NCI-H1436 (cell line): ENCODE measurements at places on chromosomes 3 and 15.

GRCh38 chr3:123361071-123361470 is 87.8 kb downstream of the ADCY5 start:
- no peak for DNase-seq

- DNase-seq = no peak
Observed at GRCh38 chr3:57681691-57682090, 11.2 kb downstream of the DENND6A start.

DNA sequence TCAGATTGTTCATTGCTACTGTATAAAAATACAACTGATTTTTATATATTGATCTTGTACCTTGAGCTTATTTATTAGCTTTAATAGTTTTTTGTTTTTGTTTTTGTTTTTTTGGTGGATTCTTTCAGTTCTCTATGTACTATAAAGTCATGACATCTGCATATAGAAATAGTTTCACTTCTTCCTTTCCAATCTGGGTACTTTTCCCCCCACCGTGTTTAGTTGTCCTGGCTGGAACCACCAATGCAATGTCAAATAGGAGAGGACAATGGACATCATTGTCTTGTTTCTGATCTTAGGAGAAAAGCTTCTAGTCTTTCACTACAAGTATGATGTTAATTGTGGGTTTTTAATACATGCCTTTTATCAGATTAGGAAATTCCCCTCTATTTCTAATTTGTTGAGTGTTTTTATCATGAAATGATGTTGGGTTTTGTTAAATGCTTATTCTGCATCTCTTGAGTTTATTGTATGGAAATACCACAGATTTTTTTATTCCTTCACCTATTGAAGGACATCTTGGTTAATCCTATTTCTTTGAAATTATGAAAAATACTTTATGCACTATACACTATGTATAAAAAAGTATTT is 2.8 kb upstream of the XCR1 start:
- DNase-seq = no peak

- DNase-seq = peak; percentile 43
Observed at GRCh38 chr15:100372739-100373119, 31.0 kb upstream of the ADAMTS17 start.

DNA sequence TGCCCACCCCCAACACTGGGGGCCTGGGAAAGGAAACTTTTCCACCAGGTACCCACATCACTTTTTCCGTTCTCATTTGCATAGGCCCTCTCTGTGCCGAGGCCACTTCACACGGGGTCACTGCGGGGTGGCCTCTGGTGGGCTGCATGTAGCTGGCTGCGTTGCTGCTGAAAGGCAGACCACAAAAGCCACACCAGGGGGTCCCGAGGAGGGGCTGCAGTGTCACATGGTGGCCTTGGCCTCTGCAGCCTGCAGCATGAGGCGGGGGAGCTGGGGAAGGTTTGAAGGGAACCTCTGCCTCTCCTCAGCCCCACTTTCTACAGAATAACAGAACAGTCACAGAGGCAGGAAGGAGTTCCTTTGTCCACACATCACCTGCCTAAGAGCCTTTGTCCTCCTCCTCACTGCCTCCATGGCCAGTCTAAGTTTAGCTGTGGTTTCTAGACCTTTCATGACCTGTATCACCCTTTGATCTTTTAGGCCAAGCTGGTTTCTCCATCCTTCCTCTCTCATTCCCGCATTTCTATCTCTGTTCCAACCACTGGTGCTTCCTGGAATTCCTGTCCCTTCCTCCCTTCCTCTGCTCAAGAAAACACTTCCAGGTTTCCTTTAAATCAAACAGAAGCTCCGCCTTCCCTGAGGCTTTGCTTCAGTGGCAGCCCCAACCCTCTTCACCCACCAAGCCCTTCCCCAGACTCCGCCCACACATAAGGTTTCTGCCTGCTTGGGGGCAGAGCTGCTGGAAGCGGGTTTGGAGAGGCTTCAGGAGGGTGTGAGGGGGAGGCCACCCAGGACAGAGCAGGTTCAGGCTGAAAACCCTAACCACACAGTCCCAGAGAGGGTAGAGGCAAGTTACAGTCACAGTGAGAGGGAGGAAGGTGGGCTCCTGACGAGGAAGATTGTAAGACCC is 150.7 kb upstream of the TLE3 start:
- peak; percentile 50 for DNase-seq

DNA sequence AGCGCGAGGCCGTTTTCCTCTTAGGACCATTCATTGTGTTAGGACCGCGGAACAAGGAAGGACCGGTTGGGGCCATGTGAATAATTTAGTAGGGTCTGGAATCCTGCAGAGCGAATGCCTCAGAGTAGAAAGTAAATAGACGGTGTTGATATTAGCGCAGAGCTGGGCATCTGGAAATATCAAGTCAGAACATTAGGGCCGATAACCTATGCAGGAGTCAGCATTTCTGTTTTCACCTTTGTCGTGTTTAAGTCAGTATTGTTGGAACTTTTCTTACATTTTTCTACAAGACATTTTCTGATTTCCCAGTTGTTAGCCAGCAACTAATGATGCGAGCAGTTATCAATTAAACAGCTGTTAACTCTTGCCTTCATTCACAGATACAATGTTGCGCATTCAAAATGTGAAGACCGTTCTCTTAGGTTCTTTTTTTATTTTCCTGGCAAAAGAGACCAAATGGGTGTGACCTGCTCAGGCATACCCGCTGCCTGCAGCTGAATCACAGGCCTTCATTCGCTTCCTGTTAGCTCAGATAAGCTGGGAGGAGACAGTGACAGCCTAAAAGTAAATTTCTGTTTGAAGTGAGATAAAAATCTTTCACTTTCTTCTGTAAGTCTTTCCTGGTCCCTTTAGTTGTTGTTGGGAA is 966 bp upstream of the PKM start:
- DNase-seq = peak; percentile 51

- no peak for DNase-seq
Observed at GRCh38 chr15:99326235-99326634, 75.0 kb downstream of the LRRC28 start.

GRCh38 chr3:13016083-13016720 is 57.0 kb downstream of the IQSEC1 start:
- peak; percentile 31 for DNase-seq

- DNase-seq = no peak
Observed at GRCh38 chr3:188539631-188540194, 385.8 kb downstream of the LPP start.

DNA sequence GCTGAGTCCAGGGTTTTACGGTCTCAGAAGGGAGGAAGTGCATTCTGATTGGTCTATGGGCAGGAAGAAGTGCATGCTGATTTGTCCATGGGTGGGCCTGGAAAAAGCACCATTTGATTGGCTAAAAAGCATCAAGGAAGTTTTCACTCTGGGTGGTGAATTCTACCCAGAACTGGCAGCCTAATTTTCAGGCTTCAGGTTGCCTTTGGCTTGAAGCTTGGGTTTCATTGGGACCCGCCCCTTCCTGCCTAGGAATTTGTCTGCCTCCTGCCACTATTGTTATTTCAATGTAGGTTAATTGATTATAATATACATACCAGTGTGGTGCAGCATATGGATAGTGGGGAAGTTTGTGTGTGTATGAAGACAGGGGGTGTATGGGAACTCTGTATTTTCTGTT is 1355.9 kb downstream of the SI start:
- DNase-seq = no peak

DNA sequence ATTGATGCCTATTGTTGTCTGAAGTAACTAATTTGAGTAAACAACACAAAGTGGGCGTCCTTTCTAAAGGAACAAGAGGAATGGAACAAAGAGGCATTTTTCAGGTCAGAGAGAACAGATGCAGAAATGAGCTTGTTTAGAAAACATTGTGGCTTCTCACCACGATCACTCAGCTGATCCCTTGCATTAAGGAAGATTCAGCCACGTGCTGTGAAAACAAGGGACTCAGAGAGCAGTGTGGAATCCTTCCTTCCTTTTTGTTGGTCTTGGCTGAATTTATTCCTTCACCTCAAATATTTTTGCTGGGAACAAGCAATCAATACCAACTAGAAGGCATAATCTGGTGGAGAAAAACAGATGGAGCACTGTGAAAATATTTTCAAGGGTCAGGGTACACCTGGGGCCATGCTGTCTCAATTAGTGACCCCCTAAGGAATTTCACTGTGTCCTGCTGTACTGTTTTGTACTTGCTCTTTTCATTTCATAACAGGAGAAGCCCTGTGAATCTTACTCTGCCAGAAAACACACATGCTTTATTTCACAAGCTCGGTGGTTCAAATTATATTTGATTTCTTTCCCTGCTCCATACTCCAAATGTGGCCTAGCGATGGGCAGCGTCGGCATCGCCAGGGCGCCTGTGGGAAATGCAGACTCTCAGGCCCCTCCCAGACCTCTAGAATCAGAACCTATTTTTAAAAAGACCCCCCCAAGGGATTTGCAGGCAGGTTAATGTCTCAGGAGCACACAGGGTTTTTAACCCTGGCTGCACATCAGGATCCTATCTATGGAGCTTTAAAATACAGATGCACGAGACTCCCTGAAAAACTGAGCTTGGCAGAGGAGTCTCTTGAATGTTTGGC is 11.6 kb upstream of the SLC6A20 start:
- DNase-seq = peak; percentile 35

GRCh38 chr3:901953-902778 is 190.7 kb upstream of the CNTN6 start:
- DNase-seq = no peak

DNA sequence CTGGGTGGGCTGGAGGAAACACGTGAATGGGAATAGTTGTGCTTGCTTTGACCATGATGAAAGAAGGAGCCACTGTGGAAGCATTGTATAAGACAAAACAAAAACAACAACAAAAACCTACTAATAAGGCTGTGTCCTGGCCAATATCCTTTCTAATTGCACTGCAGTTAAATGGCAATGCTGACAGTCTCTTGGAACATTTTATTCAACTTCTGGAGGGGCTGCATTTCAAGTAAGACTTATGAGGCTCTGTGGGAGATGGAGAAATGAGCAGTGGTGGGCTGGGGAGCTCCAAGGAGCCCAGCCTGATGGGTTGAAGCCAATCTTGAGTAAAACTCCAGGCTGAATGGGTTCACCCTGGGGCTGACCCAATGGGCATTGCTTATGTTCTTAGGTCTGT is 99.8 kb upstream of the ROPN1 start:
- no peak for DNase-seq

GRCh38 chr3:141552440-141552991 is 65.7 kb downstream of the RASA2 start:
- no peak for DNase-seq

- no peak for DNase-seq
Observed at GRCh38 chr15:85993116-85993515, 86.6 kb upstream of the AGBL1 start.

GRCh38 chr15:79091204-79091867 is 756 bp upstream of the RASGRF1 start:
- no peak for DNase-seq

DNA sequence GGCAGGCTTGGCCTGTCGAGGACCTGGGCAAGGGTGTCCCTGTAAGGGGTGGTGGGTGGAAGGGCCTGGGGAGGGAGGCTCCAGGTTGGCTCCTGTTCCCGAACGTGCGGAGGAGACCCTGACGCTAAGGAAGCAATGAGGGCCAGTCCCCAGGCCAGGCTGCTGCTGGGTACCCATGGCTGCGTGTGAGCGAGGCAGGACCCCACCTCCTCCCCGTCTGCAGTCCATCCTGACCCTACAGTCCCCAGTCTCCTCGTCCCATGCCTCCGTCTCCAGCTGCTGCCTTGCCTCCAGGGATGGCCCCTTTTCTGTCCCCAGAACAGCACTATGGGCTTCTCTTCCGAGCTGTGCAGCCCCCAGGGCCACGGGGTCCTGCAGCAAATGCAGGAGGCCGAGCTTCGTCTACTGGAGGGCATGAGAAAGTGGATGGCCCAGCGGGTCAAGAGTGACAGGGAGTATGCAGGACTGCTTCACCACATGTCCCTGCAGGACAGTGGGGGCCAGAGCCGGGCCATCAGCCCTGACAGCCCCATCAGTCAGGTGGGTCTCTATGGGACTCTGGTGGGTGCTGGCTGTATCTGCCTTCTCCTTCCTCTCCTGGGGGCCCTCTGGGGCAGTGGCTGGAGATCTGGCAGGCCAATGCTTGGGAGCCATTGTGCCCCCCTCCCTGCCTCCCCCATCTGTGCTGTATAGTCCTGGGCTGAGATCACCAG is 571 bp downstream of the FES start:
- DNase-seq = no peak

DNA sequence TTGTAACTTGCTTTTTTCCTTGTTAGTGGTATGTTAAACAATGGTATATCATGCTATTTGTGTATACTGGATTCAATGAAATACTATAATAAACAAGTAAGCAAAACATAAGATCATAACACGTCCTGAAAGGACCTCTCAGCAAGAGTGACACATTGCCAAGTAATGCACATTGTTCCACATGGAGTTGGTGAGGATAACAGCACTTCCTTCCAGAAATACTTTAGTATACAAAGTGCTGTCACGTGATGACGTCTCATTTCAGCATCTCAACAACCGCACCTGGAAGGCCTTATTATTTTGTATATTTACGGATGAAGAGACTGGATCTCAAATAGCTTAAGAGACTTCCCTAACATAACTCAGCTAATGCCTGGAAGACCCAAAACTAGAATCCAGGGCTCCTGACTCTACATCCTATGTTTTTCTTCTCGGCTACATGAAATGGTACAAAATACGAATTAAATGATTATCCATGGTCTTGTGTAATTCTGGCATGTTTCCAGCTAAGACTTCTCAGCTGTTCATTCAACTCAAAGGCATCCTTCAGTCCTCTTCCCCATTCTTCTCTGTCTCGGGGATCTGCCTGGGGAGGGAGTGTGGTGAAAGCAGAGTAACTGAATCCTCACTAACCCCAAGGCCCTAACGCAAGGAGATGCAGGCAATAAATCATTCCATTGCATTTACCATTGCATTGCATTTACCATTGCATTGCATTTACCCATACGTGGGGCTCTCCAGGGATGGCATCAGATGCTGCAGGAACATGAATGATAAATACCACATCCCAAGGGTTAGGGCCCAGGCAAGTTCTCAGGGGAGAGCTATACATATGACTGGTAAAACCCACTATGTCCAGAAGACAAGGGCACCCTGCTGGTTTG is 79.2 kb downstream of the LIPC start:
- no peak for DNase-seq

- no peak for DNase-seq
Observed at GRCh38 chr3:188827576-188827975, 344.2 kb upstream of the TPRG1 start.

GRCh38 chr3:4841225-4841624 is 138.0 kb upstream of the BHLHE40 start:
- DNase-seq = no peak

GRCh38 chr3:121111914-121112612 is 204.1 kb downstream of the STXBP5L start:
- DNase-seq = no peak
